CD4-positive, alpha-beta T cell treated with Interleukin-6 at 100 ng/mL for 8 hours (primary cell): ENCODE measurements at places on chromosomes 11 and 22.

GRCh38 chr11:44868021-44868420, 82.7 kb downstream of the TP53I11 start:
- DNase-seq = no peak

GRCh38 chr11:33773404-33773986, 825 bp downstream of the FBXO3 start:
- DNase-seq = peak; percentile 23

GRCh38 chr11:35216962-35217678, 78.1 kb downstream of the CD44 start:
- DNase-seq = peak; percentile 62

DNA sequence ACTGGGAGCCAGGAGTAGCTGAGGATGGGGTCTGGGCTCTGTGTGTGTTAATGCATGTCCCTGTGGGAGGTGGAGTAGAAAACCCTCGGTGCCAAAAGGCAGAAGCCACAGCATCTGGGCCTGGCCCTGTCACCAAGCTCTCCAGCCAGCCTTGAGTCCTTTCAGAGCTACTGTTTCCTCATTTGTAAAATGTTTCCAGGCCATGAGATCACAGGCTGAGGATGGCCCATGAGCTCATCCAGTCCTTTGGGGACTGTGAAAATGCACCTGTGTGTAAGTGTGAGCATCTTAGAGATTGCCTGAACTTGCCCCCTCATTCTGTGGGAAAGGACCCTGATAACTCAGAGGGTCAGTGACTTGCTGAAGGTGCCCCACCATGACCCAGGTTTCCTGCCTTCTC, 9.1 kb downstream of the ANKK1 start:
- no peak for DNase-seq

DNA sequence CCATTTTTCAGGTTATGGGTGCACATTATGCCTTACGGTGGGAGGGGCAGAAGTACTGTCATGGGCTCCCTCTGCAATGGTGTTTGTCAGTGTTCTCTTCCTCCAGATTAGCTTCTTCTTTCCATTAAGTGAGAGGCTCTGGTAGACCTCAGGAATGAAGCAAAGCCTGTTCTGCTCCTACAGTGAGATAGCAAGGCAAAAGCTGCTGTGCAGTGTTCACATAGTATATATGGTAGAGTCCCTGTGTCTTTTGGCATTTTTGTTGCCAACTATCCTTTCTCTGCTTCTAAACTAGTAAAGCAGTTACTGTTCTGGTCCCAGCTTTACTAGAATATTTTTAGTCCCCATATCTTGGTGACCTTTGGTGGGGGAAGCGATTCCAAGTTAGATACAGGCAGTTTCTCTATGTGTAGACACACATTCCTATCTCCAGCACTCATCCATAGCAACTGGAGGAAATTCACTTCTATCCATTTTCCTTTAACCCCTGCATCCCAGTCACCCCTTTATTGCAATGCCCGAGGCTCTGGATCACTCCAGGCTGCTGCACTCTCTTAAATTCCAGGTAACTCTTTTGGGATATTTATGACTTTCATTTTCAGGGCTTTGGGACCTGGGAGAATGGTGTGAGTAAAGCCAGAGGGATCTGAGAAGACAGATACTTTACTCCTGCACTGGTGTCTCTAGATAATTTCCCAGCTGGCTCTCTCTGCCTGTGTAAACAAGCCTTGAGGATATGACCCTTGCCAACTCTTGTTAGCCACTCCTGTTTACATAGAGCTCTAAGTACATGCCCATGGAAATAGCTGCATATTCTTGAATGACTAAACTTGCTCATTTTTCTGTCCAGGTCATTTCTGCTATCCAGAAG, 3.9 kb upstream of the TRIM34 start:
- no peak for DNase-seq

- no peak for DNase-seq
These were observed 66.6 kb downstream of the RPL27A start for GRCh38 chr11:8749202-8749601.

- DNase-seq = no peak
These were observed 99.5 kb downstream of the SPATA19 start for GRCh38 chr11:133745791-133746190.

- no peak for DNase-seq
These were observed 850.8 kb downstream of the BRD1 start for GRCh38 chr22:48976556-48977535.

DNA sequence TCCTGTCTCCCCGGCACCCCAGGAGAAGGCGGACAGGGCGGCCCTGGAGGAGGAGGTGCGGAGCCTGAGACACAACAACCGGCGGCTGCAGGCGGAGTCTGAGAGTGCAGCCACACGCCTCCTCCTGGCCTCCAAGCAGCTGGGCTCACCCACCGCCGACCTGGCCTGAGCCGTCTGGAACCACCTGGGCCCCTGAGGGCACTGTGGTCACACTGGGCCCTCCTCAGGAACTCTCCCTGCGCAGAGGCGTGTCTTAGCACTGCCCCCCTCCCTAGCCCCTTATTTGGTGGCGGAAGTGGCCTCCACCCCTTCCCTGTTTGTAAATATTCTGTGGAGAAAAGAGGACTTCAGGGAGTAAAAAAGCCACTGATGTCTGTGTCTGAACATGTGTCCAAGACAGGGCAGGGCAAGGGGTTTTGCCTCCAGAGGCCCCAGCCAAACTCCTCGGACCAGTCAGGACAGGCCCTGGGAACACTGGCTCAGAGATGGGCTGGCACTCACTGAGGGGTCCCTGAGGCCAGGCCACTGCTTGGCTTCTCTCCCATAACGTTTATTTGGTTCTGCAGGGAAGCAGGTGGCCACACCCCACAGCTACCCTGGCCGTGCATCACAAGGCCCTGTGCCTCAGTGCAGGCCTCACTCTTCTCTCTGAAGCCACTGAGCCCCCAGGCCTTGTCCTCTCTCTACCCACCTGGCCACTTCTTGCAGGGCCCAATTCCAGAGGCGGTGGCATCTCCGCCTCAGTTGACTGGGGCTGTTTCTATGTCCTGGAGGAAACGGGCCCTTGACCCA, 12.0 kb downstream of the RELA start:
- no peak for DNase-seq

- peak; percentile 21 for DNase-seq
These were observed 8.4 kb downstream of the LRRC10B start for GRCh38 chr11:61516675-61517572.

DNA sequence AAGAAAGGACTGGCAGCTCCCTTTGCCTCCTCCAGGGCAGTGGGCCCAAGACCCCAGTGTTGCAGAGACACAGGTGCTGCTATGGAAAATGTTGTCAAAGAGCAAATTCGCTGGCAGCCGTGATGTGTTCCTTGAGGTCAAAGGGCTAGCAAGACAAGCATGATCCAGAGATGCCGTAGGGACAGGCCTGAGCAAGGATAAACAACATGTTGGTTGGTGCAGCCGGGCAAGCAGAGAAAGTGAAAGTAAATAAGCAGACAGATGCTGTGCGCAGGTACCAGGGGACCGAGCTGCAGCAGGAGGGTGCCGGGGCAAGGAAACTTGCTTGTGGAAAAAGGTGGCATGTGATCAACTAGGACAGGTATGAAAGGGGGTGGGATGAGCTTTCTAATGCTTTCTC, 125.5 kb upstream of the NECTIN1 start:
- no peak for DNase-seq
